ENCODE measurements at places on chromosomes 12 and 14.

GRCh38 chr12:1517734-1518525 is 76.5 kb downstream of the FBXL14 start:
- no peak for DNase-seq

DNA sequence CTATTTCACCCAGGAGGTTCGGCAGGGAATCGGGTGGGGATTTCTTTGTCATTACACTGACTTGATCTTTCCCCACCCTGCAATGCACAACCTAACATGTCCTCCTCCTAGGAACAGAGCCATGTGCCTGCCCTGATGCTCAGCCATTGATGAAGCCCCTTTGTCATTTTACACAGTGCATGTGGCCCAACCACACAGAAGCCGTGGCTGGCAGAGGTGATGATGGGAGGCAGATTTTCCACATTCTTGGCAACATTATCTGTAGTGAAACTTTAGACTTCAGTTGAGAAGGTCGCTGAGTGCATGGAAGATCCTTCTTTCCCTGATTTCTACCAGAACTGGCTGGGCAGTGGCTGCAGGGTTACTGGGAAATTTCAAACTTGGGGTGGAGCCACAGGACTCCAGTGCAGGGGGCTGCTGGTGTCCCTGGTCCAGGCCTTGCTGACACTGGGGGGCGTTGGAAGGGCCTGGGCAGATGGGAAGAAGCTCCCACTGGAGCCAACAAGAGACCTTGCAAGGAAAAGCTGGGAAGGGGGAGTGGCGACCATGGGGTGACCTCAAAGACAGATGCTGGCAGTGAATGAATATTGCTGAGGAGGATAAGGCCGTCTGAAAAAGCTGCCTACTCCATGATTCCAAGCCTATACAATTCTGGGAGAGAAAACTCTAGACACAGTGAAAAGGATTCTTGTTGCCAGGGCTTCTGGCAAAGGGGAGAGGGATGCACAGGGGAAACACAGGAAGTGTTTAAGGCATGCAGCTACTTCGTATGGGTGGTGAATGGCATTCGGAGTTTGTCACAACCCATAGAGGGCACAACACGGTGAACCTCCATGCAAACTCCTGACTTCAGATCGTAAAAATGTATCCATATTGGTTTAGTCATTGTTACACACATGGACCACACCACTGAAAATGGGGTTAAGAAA is 41.8 kb upstream of the P2RX7 start:
- DNase-seq, result no peak

DNA sequence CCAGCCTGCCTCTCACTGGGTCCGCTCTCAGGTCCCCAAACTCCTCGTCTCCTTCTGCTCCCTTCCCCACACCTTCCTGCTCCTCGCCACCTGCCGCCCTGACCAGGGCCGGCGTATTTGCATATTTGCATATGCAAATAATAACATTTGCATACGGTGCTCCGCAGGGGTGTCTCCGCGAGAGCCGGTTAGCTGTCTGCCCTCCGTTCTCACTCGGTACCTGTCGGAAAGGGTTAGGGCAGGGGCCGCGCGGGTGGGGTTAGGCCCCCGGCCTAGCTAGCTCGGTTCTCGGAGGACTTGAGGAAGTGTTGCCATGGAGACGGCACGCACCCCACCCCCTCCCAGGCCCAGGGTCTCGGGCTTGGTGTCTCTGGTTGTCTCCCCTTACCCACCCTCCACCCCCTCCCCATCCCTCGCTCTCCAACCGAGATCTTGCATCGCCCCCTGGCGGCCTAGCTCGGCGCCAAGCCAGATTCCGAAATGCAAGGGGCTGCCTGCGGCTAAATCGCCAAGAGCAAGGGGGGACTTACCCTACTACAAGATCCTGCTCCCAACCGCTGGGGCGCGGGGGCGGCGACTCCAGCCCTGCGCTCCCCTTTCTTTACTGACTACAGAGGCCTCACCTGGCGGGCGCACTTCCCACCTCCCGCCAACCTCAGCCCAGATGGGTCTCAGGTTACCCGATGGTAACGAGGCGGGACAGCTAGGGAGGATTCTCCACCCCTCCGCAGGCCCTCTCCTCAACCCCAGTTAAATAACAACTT is 8.1 kb downstream of the STAC3 start:
- DNase-seq, result peak; percentile 61

DNA sequence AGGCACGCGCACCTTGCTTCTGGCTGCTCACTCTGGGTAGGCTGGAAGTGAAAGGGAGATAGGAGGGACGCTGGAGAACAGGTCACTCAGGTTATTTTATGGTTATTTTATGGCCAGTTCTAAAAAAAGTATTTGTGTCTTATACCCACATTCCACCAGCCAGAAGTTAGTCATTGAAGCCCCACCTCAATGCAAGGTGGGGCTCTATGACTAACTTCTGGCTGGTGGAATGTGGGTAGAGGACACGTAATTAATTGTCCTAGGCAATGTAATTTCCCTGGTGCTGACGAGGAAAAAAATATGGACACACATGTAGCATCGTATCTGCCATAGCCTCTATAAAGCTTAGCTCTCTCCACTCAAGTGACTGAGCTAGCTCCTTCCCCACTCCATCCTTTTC is 104.9 kb downstream of the PDZRN4 start:
- no peak for DNase-seq

GRCh38 chr12:124491856-124492420 is 75.5 kb downstream of the NCOR2 start:
- DNase-seq, result no peak

DNA sequence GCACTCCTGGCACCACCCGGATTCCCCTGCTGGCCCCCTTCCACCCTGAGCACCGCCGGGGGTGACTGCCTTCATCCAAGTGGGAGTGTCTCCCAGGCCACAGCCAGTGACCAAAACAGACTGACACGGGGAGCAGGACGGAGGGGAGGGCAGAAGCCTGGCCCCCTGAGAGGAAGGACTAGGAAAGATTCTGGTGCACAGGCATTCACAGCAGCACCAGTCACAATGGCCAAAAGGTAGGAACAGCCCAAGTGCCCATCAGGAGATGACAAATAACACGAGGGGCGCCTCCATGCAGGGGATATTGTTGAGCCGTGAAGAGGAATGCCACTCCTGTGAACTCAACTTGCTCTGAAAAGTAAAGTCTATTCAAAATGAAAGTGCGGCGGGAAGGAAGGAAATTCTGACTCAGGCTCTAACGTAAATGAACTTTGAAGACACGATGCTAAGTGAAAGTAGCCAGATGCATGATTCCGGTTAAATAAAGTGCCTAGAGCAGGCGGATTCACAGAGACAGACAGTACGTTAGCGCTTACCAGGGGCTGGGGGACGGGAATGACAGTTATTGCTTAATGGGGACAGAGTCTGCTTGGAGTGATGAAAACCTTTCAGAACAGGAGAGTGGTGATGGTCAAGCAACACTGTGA is 146.1 kb upstream of the NCOR2 start:
- no peak for DNase-seq

DNA sequence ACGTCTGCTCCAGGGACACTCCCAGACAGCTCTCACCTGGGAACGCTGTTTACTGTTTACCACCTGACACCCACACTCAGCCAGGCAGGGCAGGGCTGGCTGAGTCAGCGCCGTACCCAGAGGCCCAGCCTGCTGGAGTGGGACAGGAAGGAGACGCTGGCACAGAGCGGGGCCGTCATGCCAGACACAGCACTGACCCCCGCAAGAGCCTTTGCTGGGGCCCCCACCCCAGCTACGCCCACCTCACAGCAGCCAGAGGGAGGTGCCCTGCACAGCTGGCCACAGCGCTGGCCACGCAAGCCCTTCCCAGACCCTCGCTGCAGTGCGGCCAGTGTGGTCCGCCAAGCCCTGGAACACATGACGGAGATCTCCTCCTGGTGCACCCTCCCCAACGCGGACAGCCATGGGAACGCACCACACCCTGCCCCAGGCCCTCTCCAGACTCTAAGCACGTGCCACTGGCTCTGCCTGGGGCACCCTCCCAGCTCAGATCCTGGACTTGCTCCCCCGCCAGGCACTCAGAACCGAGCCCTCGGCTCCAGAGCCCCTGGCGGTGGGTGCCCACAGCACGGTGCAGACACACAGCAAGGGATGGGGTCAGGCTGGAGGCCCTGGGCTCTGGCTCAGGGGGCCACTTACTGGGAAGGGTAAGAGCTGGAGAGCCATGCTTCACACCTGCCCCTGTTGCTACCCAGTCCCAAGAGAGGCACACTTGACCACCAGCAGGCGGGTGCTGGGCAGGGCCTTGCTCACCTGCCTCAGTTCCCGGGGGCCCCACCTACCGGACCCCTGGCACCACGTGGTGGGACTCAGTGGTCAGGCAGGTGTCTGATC is 5.7 kb downstream of the AHNAK2 start:
- peak; percentile 25 for DNase-seq

DNA sequence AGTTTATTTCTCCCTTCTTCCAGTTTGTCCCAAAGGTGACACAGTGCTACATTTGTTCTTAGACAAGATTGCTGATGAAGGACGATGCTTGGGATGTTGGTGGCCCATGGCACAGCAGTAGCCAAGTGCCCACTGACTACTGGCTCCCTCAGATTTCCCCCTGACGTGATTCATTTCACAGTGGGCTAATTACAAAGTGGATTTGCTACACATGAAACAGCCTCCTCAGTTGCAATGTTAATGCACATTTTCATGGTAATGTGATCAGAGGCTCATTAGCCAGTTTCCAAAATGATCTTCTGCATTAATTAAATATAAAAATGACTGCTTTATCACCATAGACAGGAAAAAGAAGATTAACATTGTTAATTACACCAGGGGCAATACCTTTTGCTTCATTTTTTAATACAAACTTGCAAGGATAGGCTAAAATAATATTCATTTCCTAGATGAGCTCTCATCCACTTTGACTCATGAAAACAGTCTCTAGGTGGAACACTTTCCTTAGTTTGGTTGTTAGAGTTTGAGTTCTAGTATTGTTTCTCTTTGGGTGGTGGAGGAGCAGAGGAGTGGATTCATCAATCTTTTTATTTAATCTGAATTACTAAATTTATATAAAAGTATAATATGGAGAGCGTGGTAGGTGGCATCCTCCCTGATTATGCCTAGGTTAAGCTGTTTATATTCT is 250.9 kb downstream of the PDZRN4 start:
- no peak for DNase-seq

- no peak for DNase-seq
Observed at GRCh38 chr12:105036937-105037649, 47.2 kb downstream of the ALDH1L2 start.

DNA sequence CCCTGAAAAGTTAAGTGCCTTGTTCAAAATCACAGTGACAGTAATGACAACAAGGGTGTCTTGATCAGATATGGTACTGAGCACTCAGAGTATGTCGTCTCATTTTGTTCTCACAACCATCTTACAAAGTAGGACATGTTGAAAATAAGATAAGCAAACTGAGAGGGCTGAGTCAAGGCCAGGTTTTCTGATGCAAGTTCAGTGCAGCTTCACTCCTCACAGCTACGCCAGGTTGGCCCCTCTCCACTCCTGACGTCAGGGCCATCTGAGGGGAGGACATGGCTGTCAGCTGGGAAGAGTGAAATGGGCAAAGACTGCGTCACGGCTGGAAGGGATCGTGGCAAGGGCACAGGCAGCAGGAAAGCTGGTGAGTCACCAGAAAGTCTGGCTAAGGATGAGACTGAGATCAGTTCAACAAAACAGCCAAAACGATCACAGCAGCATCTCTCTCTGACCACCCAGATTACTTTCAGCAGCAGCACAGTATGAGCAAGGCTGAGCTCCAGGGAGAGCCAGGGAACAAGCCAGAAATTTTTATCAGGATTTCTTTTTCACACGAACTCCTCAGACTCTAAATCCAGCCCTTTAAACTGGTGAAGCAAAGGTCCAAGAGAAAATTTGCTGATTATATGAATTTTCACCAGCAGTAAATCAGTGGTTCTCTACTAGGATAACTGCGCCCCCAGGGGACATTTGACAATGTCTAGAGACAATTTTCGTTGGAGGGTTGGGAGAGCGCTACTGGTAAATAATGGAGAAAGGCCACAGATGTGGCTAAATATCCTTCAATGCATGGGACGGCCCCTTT is 297.9 kb upstream of the AMIGO2 start:
- no peak for DNase-seq

DNA sequence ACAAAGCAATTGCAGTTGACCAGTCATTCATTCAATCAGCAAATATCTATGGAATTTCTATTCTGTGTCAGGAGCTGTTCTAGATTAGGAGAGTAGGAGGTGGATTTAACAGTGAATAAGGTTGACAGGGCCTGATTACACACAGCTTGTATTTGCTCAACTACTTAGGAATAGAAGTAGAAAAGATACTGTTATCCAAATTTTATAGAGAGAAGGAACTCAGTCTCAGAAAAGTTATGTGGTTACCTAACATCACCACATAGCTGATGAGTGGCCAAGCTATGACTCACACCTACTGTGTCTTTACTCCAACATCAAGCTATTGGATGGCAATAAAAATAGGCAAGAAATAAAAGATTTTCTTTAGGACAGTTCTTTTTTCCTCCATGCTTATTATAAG is 374.8 kb downstream of the RMST start:
- no peak for DNase-seq

DNA sequence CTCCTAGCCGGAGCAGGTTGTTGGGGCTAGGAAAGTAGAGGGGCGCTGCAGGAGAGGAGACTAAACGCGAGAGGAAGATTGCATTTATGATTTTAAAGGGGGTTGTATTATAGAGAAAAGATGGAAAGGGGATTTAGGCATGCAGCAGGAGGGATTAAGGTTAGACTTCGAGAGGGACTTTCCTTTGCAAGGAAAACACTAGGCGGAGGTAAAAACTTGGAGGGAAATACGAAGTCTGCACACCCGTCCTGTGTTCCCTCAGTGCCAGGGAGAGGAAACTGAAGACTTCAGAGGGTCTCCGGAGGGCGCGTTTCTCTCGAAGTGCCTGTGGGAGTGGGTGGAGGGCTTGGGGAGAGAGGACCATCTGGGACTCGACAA is 420 bp upstream of the PPP1R1A start:
- no peak for DNase-seq

DNA sequence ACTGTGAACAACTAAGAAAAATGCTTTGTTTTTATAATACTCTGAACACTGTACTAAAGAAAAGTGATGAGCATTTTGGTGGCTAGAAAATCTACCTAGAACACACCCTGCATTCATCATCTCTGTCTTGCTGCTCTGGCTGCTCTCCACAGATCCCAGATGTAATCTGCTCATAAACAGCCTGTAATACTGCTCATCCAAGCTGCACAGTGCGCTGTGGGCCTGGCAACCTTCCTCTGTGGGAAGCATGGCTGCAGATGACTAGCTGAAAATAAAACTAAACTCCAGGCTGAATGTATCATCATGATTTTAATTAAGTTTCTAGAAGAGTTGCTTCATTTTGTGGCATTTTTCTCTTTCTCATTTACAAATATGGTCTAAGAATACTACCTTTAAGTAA is 200.7 kb downstream of the SLC2A13 start:
- no peak for DNase-seq

DNA sequence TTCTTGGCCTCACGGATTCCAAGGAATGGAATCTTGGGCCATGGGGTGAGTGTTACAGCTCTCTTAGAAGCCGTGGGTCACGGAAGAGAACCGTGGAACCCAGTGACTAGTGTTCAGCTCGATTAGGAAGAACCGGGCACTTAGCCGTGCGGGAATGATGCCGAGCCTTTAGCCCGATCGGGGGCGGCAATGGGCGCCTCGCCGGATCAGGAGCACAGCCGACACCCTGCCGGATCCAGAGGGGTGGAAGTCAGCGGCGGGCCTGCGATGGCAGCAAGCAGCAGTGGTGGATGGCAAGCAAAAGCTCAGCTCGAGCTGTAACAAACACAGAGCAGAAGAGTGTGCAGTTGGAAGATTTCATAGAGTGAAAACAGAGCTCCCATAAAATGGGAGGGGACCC is 21.1 kb upstream of the ULK1 start:
- no peak for DNase-seq

- DNase-seq, result peak; percentile 55
Observed at GRCh38 chr12:1644534-1645438, 15.8 kb downstream of the WNT5B start.

- DNase-seq, result no peak
Observed at GRCh38 chr12:6307529-6307928, 3.0 kb upstream of the PLEKHG6 start.

GRCh38 chr12:72100854-72101253 is 162.2 kb downstream of the TPH2 start:
- no peak for DNase-seq
